Stimulated activated CD4-positive, alpha-beta T cell treated with anti-CD3 and anti-CD28 coated beads, Interleukin-1b, Interleukin-23, amount 100 ng/mL, for 1 hour (primary cell): ENCODE measurements at places on chromosomes 3 and 15.

- no peak for DNase-seq
Observed at GRCh38 chr3:132135628-132136333, 101.0 kb upstream of the CPNE4 start.

DNA sequence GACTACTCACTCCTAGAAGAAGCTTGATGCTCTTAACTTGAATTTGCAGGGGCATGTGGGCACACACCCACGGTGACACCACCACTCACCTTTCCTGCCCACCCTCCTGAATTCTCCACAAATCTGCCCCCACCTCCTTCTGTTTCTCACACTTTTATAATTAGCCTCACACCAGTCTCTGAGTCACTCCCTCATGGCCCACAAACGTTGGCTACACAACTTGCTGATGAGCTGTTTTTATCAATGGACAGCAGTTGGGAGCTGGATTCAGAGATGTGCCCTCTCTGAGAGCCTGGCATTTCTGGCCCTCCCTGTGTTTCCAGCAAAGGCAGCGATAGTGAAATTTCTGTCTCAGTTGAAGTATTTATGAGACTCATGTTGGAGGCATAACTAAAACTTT, 1.3 kb downstream of the COLQ start:
- no peak for DNase-seq

DNA sequence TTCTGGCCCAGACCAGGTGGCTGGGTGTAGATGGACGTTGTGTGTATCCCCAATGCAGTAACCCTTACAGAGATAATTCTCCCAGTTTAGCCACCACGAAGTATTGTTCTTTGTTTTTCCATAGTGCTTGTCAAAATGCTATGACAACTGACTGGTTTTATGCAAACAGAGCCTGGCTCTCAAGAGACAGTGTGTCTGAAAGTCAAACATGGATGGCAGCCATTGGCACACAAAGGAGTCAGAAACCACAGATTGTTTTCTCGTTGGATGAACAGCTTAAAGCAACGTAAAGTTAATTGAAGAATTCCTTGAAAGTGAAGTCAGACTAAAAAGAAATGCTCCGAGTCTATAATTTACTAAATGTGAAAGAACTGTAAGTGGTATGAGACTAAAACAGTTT, 91.2 kb downstream of the FILIP1L start:
- no peak for DNase-seq

GRCh38 chr15:60005352-60006202, 1.5 kb downstream of the FOXB1 start:
- no peak for DNase-seq

- DNase-seq: no peak
Observed at GRCh38 chr15:69502470-69503045, 49.9 kb downstream of the RPLP1 start.

GRCh38 chr3:28334552-28334951, 14.0 kb upstream of the ZCWPW2 start:
- DNase-seq: no peak

GRCh38 chr3:67947808-67948508, 293.5 kb upstream of the SUCLG2 start:
- DNase-seq: peak; percentile 23

GRCh38 chr3:59425371-59425770, 375.5 kb upstream of the CFAP20DC start:
- no peak for DNase-seq

GRCh38 chr15:59105854-59106253, 908 bp downstream of the CCNB2 start:
- no peak for DNase-seq
